ENCODE measurements at places on chromosomes 2 and 18.

GRCh38 chr2:66683599-66683998 is 248.7 kb downstream of the MEIS1 start:
- no peak for DNase-seq

- no peak for DNase-seq
These were observed 91.4 kb downstream of the SCN9A start for GRCh38 chr2:166284359-166284758.

DNA sequence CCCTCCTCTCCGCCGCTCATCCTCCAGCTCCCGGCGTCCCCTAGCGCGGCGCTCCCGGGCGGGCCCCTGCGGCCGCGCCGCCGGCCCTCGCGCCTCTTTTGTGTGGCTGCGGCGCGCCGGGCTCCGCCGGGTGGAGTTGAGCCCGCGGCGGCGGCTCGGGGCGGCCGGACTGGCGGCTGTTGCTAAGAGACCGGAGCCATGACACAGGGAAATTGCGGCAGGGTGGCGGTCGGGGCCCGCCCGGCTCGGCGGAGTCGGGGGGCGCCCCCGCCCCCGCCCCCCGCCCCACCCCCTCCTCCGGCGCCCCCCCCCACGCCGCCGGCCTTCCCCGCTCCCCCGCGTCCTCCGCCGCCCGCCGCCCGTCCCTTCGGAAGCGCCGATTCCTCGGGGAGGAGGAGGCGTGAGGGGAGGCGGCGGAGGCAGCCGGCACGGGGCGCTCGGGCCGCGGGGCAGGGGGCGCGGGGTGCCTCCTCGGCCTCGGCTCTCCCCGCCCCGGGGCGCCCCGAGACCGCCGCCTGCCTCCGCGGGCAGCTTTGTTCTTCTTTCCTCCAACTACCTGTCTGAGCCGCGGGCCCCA is at the start of gene TMEM200C:
TMEM200C (minus strand) TSS at position 224 of the 577 bp plus-strand sequence. CDS start 3,459 bp downstream, outside the sequence.
- no peak for DNase-seq

- no peak for DNase-seq
These were observed 200.6 kb downstream of the NAPG start for GRCh38 chr18:10726198-10727068.

- no peak for DNase-seq
These were observed 29.9 kb downstream of the LYPD6B start for GRCh38 chr2:149068225-149068995.

DNA sequence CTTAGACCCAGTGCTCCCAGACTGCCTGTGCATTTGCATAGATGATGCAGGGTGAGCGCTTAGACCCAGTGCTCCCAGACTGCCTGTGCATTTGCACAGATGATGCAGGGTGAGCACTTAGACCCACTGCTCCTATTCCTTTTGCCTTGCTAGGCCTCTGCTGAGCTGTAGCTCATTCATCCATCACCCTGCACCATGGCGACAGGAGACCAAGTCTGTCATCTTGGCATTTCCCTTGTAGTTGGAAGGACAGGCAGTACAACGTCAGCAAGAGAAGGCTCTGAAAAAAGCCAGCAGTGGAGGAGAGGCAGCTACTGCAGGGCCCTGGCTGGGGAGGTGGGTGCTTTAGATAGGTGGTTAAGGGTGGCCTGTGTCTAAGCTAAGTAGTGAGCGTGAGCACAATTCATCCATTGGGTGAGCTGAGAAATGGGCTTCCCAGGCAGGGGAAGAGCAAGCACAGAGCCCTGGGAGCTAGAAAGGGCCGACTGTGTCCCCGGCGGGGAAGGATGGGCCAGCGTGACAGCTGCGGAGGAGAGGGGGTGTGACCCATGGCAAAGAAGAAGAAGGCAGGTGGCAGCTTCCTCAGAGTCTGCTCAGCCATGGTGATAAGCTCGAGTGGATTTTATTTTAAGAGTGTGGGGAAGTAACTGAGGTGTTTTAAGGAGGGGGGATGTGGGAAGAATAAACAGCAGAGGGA is 108.8 kb downstream of the LPIN1 start:
- DNase-seq: no peak

DNA sequence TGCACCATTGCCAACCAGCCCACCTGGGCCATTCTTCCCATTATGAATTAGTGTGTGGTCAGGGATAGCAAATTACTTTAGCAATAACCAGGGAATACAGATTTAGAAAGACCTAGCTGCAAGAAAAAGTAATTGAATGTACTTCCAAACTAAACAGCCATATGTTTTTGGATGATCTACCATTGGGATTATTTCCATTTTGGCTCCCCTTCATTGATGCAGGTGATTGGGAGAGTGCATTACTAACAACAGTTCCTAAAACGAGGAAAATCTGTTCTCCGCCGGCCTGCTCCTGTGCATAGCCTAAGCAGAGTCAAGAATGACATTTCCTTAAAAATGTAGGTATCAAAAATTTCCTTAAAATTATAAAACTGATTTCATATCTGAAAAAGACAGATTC is 58.5 kb downstream of the MAIP1 start:
- no peak for DNase-seq

DNA sequence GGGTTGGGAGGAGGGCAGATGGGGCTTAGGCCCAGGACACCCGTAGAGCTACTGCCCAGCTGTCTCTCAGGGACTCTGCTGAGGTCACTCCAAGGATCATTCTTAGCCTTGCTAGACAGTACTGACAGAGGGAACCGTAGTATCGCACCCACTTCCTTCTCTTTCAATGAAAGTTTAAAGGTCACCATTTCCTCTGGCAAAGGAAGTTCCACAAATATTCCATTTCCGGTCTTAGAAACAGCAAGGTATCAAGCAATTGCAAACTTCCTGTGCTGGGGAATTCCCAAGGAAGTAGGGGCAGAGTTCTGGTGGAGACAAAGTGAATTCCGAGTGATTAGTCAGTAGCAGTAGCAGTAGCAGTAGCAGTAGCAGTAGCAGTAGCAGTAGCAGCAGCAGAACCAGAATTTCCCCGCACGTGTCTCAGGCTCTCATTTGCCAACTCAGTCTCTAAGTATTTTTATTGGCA is 24.7 kb downstream of the IL1B start:
- DNase-seq: no peak

GRCh38 chr18:11544060-11544633 is 65.2 kb upstream of the SLC35G4 start:
- DNase-seq: no peak

DNA sequence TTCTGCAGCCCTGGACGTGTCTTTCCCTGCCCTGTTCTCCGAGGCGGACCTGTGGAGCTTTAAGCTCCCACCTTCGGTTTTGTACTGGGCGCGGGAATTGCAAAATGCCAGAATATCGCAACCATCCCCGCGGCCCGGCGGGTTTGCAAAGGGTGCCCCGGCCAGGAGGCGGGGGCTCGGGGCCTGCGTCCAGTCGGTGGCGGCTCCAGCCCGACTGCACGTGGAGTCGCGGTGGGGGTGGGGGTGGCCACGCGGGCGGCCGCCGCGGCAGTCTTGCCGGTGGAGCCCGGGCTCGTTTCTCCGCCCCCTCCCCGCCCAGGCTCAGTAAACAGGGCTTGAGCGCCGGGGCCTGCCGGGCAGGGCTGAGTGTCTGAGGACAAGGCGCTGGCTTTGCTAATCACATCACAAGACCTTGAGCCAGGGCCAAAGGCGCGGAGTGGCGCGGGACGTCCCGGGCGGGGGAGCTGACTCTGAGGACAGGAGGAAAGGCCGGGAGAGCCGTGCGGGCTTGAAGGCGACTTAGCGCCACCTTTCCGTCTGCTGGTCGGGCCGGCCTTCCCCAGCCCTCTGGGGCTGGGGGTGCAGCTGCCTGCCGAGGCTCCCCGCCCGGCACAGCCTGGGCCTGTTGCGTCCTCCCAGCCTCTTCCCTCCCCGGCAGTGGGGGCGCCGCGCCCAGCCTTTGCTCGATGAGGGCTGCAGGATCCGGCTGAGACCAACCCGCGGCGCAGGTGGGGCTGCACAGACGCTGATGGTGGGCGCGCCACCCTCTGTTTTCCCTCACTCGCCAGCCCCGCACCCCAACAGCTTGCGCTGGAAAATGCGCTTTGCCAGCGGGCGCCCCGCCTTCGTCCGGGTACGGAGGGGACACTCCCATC is 786 bp upstream of the ZFP36L2 start:
- DNase-seq: peak; percentile 90

GRCh38 chr2:70310899-70311298 is 9.0 kb upstream of the FAM136A start:
- DNase-seq: no peak

DNA sequence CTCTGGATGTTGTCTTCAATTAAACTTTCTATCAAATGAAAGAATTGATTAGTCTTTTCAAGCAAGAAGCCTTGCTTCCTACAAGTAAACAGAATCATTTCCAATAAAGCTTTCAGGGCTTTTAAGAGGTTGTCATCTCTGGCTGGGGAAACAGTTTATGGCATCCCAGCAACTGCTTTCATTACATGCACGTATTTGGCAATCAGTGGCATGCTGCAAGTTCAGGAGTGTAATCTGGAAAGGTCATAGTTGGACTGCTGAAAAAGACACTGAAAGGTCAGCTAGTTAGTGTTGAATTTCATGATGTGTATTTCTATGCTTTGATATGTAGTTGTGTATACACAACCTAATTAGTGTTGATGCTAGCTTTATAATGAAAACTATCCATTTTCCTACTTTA is 332.9 kb downstream of the DSC3 start:
- DNase-seq: no peak

DNA sequence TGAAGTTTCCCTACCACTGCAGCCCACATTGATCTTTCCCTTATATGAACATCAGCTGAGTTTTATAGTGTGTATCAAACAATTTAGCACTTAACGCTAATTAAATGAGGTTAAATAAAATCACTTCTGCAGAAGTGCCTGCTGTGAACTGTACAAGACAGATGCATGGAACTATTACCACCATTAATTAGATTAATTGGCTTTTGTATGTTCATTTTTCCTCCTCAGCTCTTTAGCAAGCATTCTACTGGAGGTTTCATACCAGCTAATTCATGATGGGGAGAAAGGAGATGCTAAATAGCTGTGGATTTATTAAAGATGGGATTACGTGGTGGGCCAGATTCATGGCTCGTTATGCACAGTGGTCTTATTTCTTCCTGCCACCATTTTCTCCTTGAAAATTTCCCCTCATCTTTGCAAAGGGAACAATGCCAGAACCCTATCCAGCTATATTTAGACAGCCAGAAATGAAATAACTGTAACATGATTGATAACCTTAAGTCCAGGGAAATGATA is 96.7 kb downstream of the CNTNAP5 start:
- DNase-seq: no peak

GRCh38 chr2:22326250-22326649 is 1058.7 kb upstream of the KLHL29 start:
- DNase-seq: no peak

DNA sequence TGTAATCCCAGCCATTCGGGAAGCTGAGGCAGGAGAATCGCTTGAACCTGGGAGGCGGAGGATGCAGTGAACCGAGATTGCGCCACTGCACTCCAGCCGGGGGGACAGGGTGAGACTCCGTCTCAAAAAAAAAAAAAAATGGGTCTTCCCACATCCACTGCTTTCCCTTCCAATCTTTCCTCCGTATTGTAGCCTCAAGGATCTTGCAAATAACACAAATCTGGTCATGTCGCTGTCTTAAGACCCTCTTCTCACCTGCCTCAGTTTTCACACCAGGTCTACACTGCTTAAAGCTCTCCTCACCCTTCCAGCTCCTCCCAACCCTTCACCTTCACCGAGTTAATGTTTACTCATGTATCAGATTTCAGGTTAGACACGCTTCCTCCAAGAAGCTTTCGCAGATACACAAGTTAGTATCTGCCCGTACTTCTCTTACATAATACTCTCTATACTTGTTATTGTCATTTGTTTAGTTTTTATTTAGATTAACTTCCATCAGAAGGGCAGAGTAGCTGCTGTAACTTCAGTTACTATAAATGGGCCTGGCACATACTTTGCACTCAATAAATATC is 1.5 kb downstream of the IER3IP1 start:
- no peak for DNase-seq

- DNase-seq: no peak
These were observed 43.8 kb downstream of the AGFG1 start for GRCh38 chr2:227515742-227516141.

- DNase-seq: no peak
These were observed 211.4 kb downstream of the CMPK2 start for GRCh38 chr2:6654279-6654678.

- no peak for DNase-seq
These were observed 138.8 kb upstream of the SP5 start for GRCh38 chr2:170576296-170576695.

- no peak for DNase-seq
These were observed 12.7 kb downstream of the ABI2 start for GRCh38 chr2:203340791-203341487.

DNA sequence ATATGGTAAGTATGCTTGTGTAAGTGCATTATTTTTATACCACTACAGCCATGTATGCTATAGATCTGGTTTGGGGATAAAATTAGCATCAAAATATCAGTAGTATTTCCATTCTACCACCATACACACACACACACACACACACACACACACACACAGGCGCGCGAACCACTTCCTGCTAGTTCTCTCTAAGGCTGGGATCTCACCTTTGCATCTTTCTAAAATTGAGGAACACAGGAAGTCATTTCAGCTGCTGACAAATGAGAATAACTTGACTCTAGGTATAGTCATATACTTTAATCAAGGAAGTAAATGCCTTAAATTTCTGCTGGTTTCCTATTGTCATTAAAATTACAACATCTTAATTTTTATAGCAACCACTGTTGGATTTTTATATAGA is 72.5 kb downstream of the RBM43 start:
- no peak for DNase-seq

GRCh38 chr18:49160079-49160930 is 209.5 kb upstream of the SMAD7 start:
- no peak for DNase-seq

DNA sequence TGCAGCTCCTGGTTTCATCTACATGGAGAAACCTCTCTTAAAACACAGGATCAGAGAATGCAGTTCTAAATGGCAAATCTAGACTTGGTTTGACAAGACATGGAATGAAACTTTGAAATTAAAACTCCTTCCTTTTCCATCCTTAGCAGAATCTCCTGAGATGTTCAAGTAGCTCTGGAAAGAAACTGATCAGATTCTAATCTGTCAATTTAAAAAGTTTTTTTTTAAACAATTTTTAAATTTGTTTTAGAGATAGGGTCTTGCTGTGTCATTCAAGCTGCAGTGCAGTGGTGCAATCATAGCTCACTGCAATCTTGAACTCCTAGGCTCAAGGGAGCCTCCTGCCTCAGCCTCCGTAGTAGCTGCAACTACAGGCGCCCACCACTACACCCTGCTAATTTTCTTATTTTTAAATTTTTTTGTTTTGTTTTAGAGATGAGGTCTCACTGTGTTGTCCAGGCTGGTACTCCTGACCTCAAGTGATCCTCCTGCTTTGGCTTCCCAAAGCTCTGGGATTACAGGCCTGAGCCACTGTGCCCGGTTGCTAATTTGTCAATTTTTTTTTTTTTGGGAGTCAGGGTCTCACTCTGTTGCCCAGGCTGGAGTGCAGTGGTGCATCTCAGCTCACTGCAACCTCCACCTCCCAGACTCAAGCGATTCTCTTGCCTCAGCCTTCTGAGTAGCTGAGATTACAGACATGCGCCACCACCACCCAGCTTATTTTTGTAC is 216.7 kb downstream of the TGIF1 start:
- no peak for DNase-seq

DNA sequence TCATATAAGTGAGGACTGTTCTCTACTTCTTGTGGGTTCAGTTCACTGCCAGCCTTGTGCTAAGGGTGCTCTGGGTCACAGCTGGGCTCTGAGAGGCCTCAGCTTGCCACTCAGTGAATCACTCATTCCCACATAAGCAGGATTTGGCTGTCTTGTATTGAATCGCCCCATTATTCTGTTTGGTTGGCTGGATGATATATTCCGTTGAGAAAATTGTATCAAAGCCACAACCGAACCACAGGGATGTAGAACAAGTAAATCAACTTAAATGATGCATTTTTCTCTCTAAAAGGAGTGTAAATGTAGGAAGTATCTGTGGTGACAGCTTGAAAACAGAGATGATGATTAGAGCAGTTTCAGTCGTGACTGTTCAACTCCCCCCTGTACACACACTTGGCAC is 39.6 kb downstream of the TTC39C start:
- no peak for DNase-seq
